Caco-2 (cell line): ENCODE measurements at places on chromosomes 1 and 21. TPM values are rescaled to one million over a fixed set of nuclear protein-coding genes. Genes with fewer than 3 reads are reported as not detected.
A peak's percentile ranks its signal among the peaks of the same experiment; 100 is the strongest.

GRCh38 chr1:115402753-115403184 is 64.7 kb upstream of the NGF start:
- H3K4me1 ChIP-seq = peaks cover 4% of the 10 kb centered on the region; the same call in 1 of the 2 replicates
- no peak for DNase-seq

DNA sequence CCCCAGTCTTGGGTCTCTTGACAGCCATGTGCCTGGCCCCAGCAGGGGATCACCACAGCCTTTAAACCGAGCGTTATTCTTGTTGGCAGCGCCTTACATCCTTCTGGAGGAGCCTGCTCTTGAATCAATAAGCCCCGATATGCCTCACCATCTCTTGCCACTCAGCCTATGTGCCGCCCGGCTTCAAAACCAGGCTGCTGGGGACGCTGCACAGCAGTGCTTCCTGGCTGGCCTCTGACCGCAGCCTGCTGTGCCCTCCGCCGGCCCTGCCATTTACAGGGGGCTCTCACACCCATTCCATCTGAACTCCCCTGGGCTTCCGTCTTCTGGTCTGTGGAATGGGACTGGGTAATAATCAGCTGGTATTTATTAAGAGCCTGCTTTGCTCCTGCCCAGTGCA is 3.0 kb upstream of the PEX10 start:
- no peak overlapping the region for H3K4me3 ChIP-seq
- no peak for DNase-seq
- no peaks in the 10 kb centered on the region; the same call in 1 of the 2 replicates for H3K4me1 ChIP-seq
- H3K36me3 ChIP-seq = no peaks in the 10 kb centered on the region

DNA sequence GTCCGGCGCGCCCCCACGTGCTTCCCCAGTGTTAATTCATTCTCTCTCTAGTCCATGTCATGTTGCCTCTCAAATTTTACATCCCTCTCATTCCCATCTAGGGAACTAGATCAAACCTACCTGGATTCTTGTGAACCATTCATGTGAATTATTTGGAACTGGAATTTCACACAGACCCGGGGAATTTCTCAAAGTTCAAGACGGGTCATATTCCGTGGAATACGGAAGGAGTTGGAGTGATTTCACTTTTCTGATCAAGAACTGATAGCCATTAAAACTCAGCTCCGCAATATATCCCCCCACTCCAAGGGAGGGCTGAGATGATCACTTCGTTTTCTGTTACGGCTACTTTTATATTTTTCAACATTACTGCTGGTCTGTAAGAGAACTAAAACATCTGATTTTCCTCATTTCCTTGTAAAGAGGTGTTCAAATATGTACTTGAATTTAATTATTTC is 1.0 kb upstream of the ENO1 start:
- H3K27me3 ChIP-seq = no peaks in the 10 kb centered on the region
- peak overlapping the region; percentile 97 for H3K27ac ChIP-seq
- H3K4me1 ChIP-seq = peaks cover 14% of the 10 kb centered on the region
- no peak for DNase-seq
- peak overlapping the region; percentile 98 for H3K4me3 ChIP-seq

GRCh38 chr1:168218658-168219057 is 7.1 kb upstream of the SFT2D2 start:
- H3K4me1 ChIP-seq = no peaks in the 10 kb centered on the region
- no peaks in the 10 kb centered on the region for H3K36me3 ChIP-seq
- H3K27ac ChIP-seq = no peak overlapping the region
- DNase-seq = no peak
- no peaks in the 10 kb centered on the region for H3K27me3 ChIP-seq

DNA sequence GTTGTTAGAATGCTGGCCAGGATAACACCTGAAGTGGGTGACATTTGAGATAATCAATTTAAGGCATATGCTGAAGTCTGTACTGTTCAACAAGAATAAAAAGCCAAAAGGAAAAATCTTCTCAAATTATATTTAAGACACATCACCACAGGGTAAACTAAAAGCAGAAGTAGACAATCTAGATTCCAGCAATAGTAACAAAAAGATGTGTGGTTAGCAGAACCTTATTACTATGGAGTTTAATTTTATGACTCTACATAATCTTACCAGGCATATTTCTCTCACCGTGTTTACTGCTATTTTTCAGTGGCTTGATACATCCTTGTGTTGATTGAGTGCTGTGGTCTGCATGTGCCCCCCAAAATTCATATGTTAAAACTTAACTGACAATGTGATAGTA is 300.4 kb upstream of the ZP4 start:
- no peak for DNase-seq
- H3K36me3 ChIP-seq = no peaks in the 10 kb centered on the region
- no peaks in the 10 kb centered on the region for H3K27me3 ChIP-seq
- H3K27ac ChIP-seq = no peak overlapping the region

DNA sequence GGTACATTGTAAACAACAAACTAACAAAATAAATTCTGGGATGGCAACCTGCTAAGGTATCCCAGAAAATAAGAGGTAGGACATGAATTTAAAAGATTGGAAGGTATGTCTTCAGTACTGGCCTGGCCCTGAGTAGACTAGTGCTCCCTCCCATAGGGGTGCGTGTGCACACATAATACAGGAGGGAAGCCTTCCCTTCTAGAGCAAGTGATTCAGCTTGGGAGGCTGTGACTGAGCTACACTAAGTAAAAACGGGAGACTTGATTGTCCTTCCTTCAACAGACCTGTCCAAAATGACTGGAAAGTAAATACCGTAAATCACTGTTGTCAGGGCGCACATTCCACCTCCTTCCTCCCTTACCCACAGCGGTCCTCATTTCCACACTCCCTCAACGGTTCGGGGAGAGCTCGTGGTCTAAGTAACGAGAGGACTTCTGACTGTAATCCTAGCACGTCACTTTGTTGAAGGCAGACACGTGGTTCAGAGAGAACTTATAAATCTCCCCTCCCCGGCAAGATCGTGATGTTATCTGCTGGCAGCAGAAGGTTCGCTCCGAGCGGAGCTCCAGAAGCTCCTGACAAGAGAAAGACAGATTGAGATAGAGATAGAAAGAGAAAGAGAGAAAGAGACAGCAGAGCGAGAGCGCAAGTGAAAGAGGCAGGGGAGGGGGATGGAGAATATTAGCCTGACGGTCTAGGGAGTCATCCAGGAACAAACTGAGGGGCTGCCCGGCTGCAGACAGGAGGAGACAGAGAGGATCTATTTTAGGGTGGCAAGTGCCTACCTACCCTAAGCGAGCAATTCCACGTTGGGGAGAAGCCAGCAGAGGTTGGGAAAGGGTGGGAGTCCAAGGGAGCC is at the start of gene TGFB2:
Gene TGFB2 (plus strand): TSS at position 523 of the 859 bp plus-strand sequence. CDS start 1,366 bp downstream, outside the sequence.
- no peaks in the 10 kb centered on the region for H3K36me3 ChIP-seq
- peaks cover 14% of the 10 kb centered on the region; the same call in 1 of the 2 replicates for H3K4me1 ChIP-seq
- H3K27ac ChIP-seq = no peak within 1 kb of the TSS
- peak; percentile 72 for DNase-seq

The RHOU gene
- total RNA-seq = 17.4 and 18.5 TPM in 2 replicates

GRCh38 chr21:35329940-35330660 is 281.0 kb upstream of the RUNX1 start:
- no peaks in the 10 kb centered on the region for H3K4me1 ChIP-seq
- H3K27me3 ChIP-seq = no peaks in the 10 kb centered on the region
- H3K36me3 ChIP-seq = no peaks in the 10 kb centered on the region
- DNase-seq = no peak
- H3K4me3 ChIP-seq = no peak overlapping the region

DNA sequence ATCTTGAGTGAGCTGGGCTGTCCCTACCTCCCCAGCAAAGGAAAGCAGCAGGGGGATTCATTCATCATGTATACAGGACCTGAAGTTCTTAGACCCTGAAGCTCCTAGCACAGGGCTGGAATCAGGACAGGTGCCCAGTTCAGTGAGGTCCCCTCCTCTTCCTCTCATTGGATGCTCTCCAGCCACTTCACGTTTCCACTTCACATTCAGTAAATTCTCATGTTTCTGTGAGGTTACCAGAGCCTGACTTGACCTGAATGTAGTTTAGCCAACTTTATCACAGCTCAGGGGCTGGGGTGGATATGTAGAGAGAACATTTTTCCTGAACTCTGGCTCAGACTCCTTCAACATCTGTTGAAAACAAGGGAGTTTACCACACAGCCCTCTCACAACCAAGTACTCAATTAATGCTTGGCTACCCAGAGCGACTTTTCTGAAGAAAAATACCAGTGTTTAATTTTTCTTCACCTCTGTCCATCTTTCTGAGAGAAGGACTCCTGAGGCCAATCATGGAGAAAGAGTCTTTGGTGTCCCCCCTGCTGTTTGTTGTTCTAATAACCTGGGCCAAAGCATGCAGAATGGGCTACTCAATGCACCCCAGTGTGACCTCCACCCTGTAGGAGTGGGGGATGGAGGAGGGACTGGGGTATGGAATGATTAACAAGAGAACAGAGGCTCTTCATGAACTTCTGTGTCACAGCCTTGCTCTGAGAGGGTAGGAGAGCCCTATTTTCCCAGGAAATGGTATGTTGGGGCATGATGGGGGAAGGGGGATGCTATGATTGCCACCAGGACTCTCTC is 108.3 kb upstream of the FGGY start:
- no peak overlapping the region for H3K4me3 ChIP-seq
- H3K4me1 ChIP-seq = peaks cover 37% of the 10 kb centered on the region
- DNase-seq = no peak
- no peak overlapping the region for H3K27ac ChIP-seq
- no peaks in the 10 kb centered on the region for H3K36me3 ChIP-seq

DNA sequence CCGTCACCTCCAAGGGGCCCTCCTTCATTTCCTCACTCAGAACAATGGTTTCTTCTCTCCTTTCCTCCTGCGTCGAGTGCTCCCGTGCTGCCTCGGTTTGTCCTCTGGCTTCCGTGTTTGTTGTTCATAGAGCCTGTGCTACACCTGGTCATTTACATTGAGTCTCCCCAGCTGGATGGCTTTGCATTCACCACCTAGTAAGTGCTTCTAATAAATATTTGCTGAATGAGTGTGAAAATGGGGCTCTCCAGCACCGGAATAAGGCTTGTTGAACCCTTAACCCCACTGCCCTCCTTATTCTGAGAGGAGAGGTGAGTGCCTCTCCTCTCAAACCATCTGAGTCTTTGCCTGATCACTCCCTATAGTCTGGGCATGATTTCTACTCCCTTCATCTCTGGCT is 104.9 kb downstream of the CNIH3 start:
- H3K4me3 ChIP-seq = no peak overlapping the region
- H3K4me1 ChIP-seq = no peaks in the 10 kb centered on the region
- no peak overlapping the region for H3K27ac ChIP-seq
- no peaks in the 10 kb centered on the region for H3K36me3 ChIP-seq

The CYP4Z1 gene
- total RNA-seq = not detected in 2 replicates

DNA sequence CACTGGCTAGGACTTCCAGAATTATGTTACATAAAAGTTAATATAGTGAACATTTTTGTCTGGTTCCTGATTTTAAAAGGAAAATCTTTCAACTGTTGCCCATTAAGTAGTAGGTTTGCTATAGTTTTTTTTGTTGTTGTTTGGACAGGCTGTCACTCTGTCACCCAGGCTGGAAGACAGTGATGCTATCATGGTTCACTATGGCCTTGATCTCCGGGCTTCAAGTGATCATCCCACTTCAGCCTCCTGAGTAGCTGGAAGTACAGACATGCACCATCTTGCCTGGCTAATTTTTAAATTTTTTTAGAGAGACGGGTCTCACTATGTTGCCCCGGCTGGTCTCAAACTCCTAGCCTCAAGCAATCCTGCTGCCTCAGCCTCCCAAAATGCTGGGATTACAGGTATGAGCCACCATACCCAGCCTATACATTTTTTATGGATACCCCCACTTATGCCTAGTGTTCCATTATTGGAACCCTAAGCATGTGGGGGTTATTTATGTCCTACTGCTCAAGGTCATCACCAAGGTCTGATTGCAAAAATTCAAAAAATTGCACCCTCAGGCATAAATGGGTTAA is 6.5 kb downstream of the CTXND2 start:
- no peaks in the 10 kb centered on the region for H3K4me1 ChIP-seq
- DNase-seq = no peak
- no peaks in the 10 kb centered on the region for H3K27me3 ChIP-seq
- H3K36me3 ChIP-seq = no peaks in the 10 kb centered on the region
- H3K27ac ChIP-seq = no peak overlapping the region

The GNG12 gene
- total RNA-seq = 12.0 and 12.5 TPM in 2 replicates

The KPNA6 gene
- total RNA-seq = 49.8 and 52.8 TPM in 2 replicates

DNA sequence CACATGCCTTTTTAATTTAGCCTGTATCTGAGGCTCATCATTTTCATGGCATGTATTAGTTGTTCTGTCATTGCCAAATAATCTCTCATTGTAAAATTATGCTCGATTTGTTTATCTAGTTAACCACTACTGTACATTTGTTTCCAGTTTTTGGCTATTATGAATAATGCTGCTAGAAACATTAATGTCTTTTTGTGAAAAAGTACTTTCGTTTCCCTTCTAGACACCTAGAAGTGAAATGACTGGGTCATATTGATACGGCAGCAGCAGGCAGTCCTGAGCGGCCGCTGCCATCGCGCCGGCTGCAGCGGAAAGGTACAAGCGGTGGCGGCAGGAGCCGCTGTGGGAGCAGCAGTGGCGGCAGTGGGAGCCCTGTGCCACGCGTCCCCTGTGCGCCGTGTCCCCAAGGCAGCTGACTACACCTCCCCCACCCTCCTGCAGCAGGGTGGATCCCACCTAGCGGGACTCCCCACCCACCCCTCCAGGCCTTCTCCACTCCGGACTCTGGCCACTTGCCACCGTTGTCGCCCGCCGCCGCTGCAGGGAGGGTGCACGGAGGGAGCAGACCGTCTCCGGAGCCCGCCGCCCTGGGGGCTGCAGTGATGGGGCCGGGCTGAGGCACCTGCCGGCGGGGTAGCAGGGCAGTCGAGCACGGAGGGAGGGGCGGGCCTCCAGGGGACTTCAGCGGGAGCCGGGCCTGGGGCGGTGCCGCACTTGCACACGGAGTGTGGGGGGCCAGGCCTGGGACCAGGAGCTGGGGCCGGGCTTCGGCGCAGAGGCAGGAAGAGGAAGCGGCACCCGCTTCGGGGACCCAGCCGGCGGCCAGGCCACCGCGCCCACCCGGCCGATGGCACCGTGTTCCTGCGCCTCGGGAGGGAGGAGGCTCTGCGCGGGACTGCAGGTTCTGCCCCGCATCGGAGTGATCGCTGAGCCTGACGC is 66.8 kb upstream of the RGS7 start:
- DNase-seq = peak; percentile 40
- no peaks in the 10 kb centered on the region for H3K36me3 ChIP-seq
- peak overlapping the region; percentile 50 for H3K4me3 ChIP-seq
- peaks cover 6% of the 10 kb centered on the region; the same call in 1 of the 2 replicates for H3K4me1 ChIP-seq
- no peaks in the 10 kb centered on the region; the same call in 1 of the 2 replicates for H3K27me3 ChIP-seq

The SPATA21 gene
- not detected in 2 replicates for total RNA-seq
